ENCODE measurements at places on chromosomes 16 and 17. TPM values are rescaled to one million over a fixed set of nuclear protein-coding genes. Genes with fewer than 3 reads are reported as not detected.

COX6A2 gene
- not detected for total RNA-seq

GNG13 gene
- not detected for total RNA-seq

GRCh38 chr16:11405331-11406176 lies 60.3 kb downstream of the RMI2 start:
- peak; percentile 64 for DNase-seq

TM4SF5 gene
- 0.61 TPM for total RNA-seq

GRCh38 chr16:17246974-17247732 lies 223.6 kb downstream of the XYLT1 start:
- no peak for DNase-seq

- no peak for DNase-seq
These were observed 4.4 kb upstream of the MED9 start for GRCh38 chr17:17472333-17472920.

PLA2G10 gene
- not detected for total RNA-seq

DNA sequence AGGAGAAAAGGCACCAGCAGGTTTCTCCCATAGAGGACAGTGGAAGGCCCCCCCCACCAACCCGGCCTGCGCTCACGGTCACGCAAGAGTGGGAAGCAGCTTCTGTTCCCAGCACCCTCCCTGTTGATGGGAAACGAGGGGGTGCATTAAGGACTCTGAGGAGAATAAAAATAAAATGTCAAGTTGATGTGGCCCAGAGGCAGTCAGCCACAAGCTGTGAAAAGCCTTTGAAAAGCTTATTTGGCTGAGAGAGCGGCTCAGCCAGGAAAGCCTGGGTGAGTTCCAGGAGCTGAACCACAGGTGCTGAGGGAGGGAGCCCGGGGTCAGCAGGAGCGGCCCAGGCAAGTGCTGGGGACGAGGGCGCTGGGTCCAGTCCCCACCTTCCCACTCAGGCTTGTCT lies 26.9 kb upstream of the SPATA32 start:
- no peak for DNase-seq

- DNase-seq, result no peak
These were observed 174.4 kb downstream of the CPPED1 start for GRCh38 chr16:12629271-12629670.

DNA sequence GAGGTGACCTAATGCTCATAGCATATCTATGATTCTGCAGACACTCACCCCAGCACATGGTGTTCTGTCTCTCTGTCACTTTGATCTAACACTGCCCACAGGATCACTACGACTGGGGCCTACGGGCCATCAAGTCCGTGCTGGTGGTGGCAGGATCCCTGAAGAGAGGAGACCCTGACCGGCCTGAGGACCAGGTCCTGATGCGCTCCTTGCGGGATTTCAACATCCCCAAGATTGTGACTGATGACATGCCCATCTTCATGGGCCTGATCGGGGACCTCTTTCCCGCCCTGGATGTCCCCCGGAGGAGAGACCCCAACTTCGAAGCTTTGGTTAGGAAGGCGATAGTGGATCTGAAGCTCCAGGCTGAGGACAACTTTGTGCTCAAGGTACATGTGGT lies 146.4 kb downstream of the DNAH9 start:
- no peak for DNase-seq

GRCh38 chr17:78170692-78171590 lies 2.6 kb downstream of the SYNGR2 start:
- DNase-seq, result no peak

ZNF287 gene
- not detected for total RNA-seq

Data from HT-29 (cell line).